ENCODE measurements at places on chromosomes 1 and 21.

GRCh38 chr1:182366596-182366995 lies 25.0 kb downstream of the GLUL start:
- DNase-seq = no peak

GRCh38 chr1:204670152-204670927 lies 15.2 kb downstream of the LRRN2 start:
- DNase-seq = no peak

GRCh38 chr1:247574664-247575063 lies 13.5 kb upstream of the OR2G2 start:
- DNase-seq = no peak

DNA sequence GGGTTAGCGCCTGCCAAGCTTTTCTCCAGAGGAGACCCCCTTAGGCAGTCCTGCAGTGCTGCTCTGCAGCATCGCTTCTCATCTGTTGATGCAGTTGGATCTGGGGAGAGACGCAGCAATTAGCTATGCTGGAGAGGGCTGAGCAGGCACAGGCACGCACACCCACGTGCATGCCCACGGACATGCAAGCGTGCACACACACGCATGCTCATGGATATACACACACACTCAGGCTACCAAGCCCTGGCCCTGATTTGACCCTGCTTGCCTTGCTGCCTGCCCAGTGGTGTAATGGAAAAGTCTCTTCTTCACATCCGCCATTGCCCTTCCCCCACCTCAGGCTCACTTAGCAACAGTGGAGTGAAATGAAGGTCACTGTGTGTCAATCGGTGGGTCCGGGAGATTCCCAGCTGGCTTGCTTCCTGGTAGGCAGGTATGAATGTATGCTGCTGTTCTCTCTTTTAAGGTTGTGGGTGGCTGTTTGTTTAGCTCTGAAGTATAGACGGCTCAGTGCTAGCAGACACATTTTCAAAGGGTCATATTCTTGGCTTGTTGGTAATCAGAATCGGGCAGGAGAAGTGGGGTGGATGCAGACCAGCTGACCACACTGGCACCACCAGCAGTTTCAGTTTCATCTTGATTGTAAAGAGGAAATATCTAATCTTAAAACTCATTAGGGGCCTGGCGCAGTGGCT lies 9.5 kb downstream of the ATP1B1 start:
- no peak for DNase-seq

GRCh38 chr21:27108228-27108627 lies 141.3 kb upstream of the ADAMTS5 start:
- DNase-seq = no peak

DNA sequence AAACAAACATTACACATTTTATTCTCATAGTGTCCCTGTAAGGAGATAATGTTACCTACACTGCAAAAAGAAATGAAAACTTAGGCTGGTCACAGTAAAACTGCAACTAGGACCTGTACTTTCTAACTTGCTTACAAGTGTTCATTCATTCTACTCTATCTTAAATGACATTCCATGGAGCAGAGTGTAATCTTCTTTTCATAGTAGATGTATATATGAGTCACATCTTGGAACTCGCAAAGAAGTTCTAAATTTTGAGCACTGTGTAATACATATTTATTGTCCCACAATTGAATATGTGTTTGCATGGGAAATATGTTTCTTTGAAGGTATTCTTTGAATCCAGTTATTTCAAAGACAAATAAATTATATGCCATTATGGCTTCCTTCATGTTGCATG lies 1258.5 kb upstream of the ADGRL2 start:
- no peak for DNase-seq

GRCh38 chr1:73475316-73475870 lies 722.6 kb downstream of the LRRIQ3 start:
- no peak for DNase-seq

DNA sequence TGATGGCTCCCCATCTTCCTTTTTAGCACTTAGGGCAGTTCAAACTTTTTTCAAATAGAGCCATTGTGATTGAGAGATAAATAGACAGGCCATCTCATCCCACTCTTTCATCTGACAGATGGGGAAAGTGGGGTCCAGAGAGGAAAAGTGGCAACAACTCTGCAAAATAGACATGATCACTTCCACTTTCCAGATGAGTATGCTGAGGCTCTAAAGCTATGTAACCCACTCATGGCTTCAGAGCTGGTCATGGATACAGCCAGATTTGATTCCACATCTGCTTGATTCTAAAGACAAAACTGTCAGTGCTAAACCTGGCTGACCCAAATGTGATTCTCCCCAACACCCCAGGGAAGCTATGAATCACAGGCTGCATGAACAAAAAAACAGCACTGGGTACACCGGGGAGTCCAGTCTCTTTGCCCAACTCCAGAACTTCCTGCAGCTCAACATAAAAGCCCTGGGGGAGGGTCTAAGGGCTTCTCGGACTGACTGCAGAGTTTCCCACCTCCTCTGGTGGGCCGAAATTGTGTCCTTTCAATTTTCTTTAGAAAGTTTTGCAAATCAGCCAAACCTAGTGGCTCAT lies 59.3 kb downstream of the PLPP3 start:
- DNase-seq = no peak

- DNase-seq = no peak
Observed at GRCh38 chr1:248152056-248152827, 7.3 kb downstream of the OR2M5 start.

- DNase-seq = no peak
Observed at GRCh38 chr21:36630485-36631206, 68.3 kb upstream of the SIM2 start.

GRCh38 chr1:239387304-239388158 lies 1.2 kb downstream of the CHRM3 start:
- DNase-seq = no peak
